Smooth muscle cell of the pulmonary artery (primary cell): ENCODE measurements at places on chromosomes 2 and 18. TPM values are rescaled to one million over a fixed set of nuclear protein-coding genes. Genes with fewer than 3 reads are reported as not detected.

The MPV17 gene
- total RNA-seq = 71.7 and 83.5 TPM in 2 replicates

The NYAP2 gene
- total RNA-seq = not detected in 2 replicates

The TEKT4 gene
- not detected in 2 replicates for total RNA-seq

The GALNT13 gene
- 0.20 and 1.5 TPM in 2 replicates for total RNA-seq

The HOXD12 gene
- not detected in 2 replicates for total RNA-seq

The KRTCAP3 gene
- 0.39 TPM in 1 of 2 replicates, not detected in the other for total RNA-seq

The CYB5A gene
- total RNA-seq = 33.3 and 36.6 TPM in 2 replicates

The TUBB8B gene
- not detected in 2 replicates for total RNA-seq

The CRYGD gene
- total RNA-seq = not detected in 2 replicates

The CCDC121 gene
- 1.8 TPM in 2 replicates for total RNA-seq

The IL36A gene
- not detected in 2 replicates for total RNA-seq

The CD226 gene
- 0.46 and 0.69 TPM in 2 replicates for total RNA-seq

The HES6 gene
- total RNA-seq = 1.3 TPM in 2 replicates

The REG3A gene
- not detected in 2 replicates for total RNA-seq

The ZBTB14 gene
- 7.8 and 8.0 TPM in 2 replicates for total RNA-seq

The REG1B gene
- not detected in 2 replicates for total RNA-seq

The COBLL1 gene
- 13.3 and 16.1 TPM in 2 replicates for total RNA-seq

The IL36G gene
- not detected in 2 replicates for total RNA-seq

The PDE1A gene
- 9.7 and 108 TPM in 2 replicates for total RNA-seq

The CCNT2 gene
- total RNA-seq = 22.0 and 23.1 TPM in 2 replicates

The ITGB6 gene
- 0.07 and 0.40 TPM in 2 replicates for total RNA-seq

The LAPTM4A gene
- total RNA-seq = 123 and 175 TPM in 2 replicates

The OTX1 gene
- total RNA-seq = 0.13 TPM in 1 of 2 replicates, not detected in the other

The ATP6V1B1 gene
- total RNA-seq = 1.1 and 2.2 TPM in 2 replicates

The CCDC150 gene
- total RNA-seq = 3.0 and 3.5 TPM in 2 replicates

The CD302 gene
- total RNA-seq = 5.2 and 11.1 TPM in 2 replicates

The EML6 gene
- 1.2 and 1.3 TPM in 2 replicates for total RNA-seq

The KCNJ3 gene
- 0.07 TPM in 1 of 2 replicates, not detected in the other for total RNA-seq

The MYO3B gene
- 0.10 and 0.13 TPM in 2 replicates for total RNA-seq

The GAD1 gene
- total RNA-seq = 0.07 TPM in 1 of 2 replicates, not detected in the other

The CYP27A1 gene
- 6.8 and 13.7 TPM in 2 replicates for total RNA-seq

The PTPN4 gene
- total RNA-seq = 28.0 and 39.3 TPM in 2 replicates

The MYCN gene
- total RNA-seq = 0.07 TPM in 1 of 2 replicates, not detected in the other

The CYTIP gene
- 5.5 and 23.5 TPM in 2 replicates for total RNA-seq

The UGT1A4 gene
- total RNA-seq = not detected in 2 replicates

The ARHGAP15 gene
- total RNA-seq = 0.13 TPM in 1 of 2 replicates, not detected in the other

The CPLX4 gene
- not detected in 2 replicates for total RNA-seq

The GNLY gene
- 0.07 TPM in 1 of 2 replicates, not detected in the other for total RNA-seq

The PLGLB2 gene
- total RNA-seq = 0.92 and 1.3 TPM in 2 replicates

The FTCDNL1 gene
- 0.59 and 1.4 TPM in 2 replicates for total RNA-seq

The C2orf81 gene
- total RNA-seq = 1.2 and 3.5 TPM in 2 replicates

The DLGAP1 gene
- 0.53 and 1.1 TPM in 2 replicates for total RNA-seq

The APOB gene
- total RNA-seq = under 0.01 TPM in 1 of 2 replicates, not detected in the other

The PDE11A gene
- total RNA-seq = 0.20 and 0.50 TPM in 2 replicates

The IL37 gene
- total RNA-seq = not detected in 2 replicates

The CRYBA2 gene
- not detected in 2 replicates for total RNA-seq

The PSTPIP2 gene
- 3.5 and 4.7 TPM in 2 replicates for total RNA-seq

The GBX2 gene
- total RNA-seq = 0.13 TPM in 2 replicates

The AOX1 gene
- 13.0 and 32.9 TPM in 2 replicates for total RNA-seq

The CXCR1 gene
- total RNA-seq = not detected in 2 replicates

The KCNK3 gene
- total RNA-seq = 0.89 and 4.1 TPM in 2 replicates

The LIMS3 gene
- total RNA-seq = 1.6 and 4.2 TPM in 2 replicates

The MYO5B gene
- total RNA-seq = under 0.01 and 0.07 TPM in 2 replicates
